Bone marrow (tissue), 2 donors: ENCODE measurements at places on chromosomes 5 and 9.

DNA sequence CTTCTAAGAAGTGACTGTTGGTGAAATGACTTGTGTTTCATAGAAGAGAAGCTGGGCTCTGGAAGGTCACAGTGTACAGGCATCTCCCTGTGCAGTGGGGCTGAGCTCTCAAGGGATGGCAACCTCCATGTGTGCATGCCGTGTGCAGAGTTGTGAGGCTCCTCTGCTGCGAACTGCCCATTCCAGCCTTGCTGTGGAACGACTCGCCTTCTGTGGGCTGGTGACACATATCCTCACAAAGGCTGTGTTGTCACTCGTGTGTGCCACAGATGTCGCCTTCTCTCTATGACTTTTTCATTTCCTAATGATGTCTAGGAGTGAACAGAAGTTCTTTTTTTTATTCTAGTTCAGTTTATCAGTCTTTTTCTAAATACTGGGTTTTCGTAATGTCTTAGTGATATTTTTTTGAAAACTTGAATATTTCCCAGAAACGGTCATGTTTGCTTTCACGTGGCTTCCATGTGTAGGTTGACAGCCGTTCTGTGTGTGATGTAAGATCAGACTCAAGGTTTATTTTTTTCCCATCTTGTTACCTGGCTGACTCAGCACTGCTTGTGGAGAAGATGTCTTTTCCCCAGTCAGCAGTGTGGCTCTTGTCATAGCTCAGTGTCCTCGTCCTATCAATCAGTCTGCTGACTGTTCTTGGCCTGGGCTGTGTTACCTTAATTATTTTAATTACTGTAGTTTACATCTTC lies 57.3 kb upstream of the CACNA1B start:
- no peak for DNase-seq

GRCh38 chr9:79858508-79858907 lies 286.7 kb downstream of the TLE4 start:
- DNase-seq, result no peak

GRCh38 chr5:141969783-141970771 lies 1.2 kb downstream of the RNF14 start:
- DNase-seq, result peak; percentile 35

GRCh38 chr9:79895232-79895631 lies 323.5 kb downstream of the TLE4 start:
- no peak for DNase-seq
